ENCODE measurements at places on chromosomes 6 and 20. TPM values are rescaled to one million over a fixed set of nuclear protein-coding genes. Genes with fewer than 3 reads are reported as not detected.

DNA sequence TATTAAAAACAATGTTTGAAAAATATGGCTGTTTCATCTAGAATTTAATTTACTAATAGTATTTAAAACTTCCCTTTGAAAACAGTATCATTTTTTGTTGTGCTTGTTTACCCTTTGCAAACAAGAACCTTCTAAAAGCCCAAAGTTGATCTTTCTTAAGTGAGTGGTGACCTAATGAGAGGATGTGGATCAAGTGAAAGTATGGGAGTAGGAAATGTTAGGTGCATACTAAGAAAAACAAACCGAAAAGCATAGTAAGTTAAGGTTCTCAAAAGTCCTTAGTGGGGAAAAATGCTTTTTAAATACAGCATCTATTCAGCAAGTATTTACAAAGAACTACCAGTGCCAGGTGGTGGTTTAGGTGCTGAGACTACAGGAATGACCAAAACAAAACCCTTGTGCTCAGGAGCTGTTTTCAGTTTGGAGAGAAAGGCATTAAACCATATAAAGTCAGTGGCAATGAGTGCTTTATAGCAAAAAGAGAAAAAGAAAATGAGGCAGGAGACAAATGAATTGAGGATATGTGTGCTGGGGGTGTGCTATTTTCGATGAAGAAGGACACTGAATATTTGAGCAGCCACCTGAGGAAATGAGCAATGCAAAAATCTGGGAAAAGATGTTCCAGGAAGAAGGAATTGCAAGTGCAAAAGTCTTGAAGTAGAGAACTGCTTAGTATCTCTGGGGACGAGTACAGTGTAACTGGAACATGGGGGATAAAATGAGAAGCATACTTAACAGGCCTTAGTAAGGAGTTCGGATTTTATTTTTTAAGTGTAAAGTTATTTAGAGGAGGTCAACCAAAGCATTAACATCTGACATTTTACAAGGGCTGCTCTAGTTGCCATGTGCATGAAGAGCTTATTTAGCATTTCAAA lies 24.0 kb downstream of the RNF146 start:
- no peak overlapping the region for H3K4me3 ChIP-seq
- no peak for DNase-seq
- no peak overlapping the region for H3K27ac ChIP-seq
- no peaks in the 10 kb centered on the region for H3K27me3 ChIP-seq

DNA sequence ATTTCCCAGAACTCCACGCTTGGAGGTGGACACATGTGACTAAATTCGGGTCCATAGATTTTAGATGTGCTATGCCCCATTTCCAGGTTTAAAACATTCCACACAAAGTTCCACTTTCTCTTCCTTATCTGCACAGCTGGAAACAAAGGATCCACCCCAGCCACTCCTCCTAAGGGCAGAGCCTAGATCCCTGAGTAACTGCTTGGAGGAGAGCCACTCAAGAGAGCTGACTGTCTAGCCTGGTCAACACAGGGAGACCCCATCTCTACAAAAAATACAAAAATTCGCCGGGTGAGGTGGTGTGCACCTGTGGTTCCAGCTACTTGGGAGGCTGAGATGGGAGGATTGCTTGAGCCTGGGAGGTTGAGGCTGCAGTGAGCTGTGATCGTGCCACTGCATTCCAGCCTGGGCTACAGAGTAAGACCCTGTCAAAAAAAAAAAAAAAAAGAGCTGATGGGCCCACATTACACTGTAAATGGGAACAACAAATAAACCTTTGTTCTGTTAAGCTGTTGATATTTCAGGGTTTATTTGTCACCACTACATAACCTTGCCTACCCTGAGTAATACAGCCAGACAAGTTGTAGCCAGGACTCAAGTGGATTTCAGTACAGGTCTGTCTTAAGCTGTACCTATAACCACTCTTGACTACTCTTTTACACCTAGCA lies 25.8 kb upstream of the SNRPC start:
- DNase-seq: no peak
- no peaks in the 10 kb centered on the region for H3K36me3 ChIP-seq
- no peaks in the 10 kb centered on the region for H3K27me3 ChIP-seq
- H3K27ac ChIP-seq: no peak overlapping the region
- H3K4me3 ChIP-seq: no peak overlapping the region
- H3K4me1 ChIP-seq: no peaks in the 10 kb centered on the region

GRCh38 chr20:49419785-49420184 lies 62.7 kb downstream of the KCNB1 start:
- peaks cover 8% of the 10 kb centered on the region for H3K27me3 ChIP-seq
- H3K27ac ChIP-seq: no peak overlapping the region
- H3K4me3 ChIP-seq: no peak overlapping the region
- no peaks in the 10 kb centered on the region for H3K4me1 ChIP-seq
- no peaks in the 10 kb centered on the region for H3K36me3 ChIP-seq

GRCh38 chr6:105952326-105952725 lies 133.8 kb upstream of the PRDM1 start:
- H3K27me3 ChIP-seq: no peaks in the 10 kb centered on the region
- no peak overlapping the region for H3K27ac ChIP-seq
- H3K4me1 ChIP-seq: no peaks in the 10 kb centered on the region
- no peaks in the 10 kb centered on the region for H3K36me3 ChIP-seq

- H3K36me3 ChIP-seq: no peaks in the 10 kb centered on the region
- DNase-seq: no peak
- H3K4me1 ChIP-seq: peaks cover 2% of the 10 kb centered on the region
- no peak overlapping the region for H3K27ac ChIP-seq
Observed at GRCh38 chr20:62577490-62577836, 64.8 kb upstream of the SLCO4A1 start.

GRCh38 chr6:32589596-32590449 lies at the start of gene HLA-DRB1:
Gene HLA-DRB1 (minus strand): TSS chr6:32589848. CDS start chr6:32589742, 106 bp downstream.
- H3K27me3 ChIP-seq: no peaks in the 10 kb centered on the region
- DNase-seq: no peak
- no peaks in the 10 kb centered on the region for H3K4me1 ChIP-seq
- no peaks in the 10 kb centered on the region for H3K36me3 ChIP-seq
- H3K27ac ChIP-seq: no peak within 1 kb of the TSS

- no peak overlapping the region for H3K27ac ChIP-seq
- no peaks in the 10 kb centered on the region for H3K27me3 ChIP-seq
- no peak overlapping the region for H3K4me3 ChIP-seq
- H3K36me3 ChIP-seq: no peaks in the 10 kb centered on the region
- no peak for DNase-seq
- no peaks in the 10 kb centered on the region for H3K4me1 ChIP-seq
Observed at GRCh38 chr6:71204741-71205140, 83.9 kb upstream of the OGFRL1 start.

- no peaks in the 10 kb centered on the region for H3K27me3 ChIP-seq
- H3K36me3 ChIP-seq: no peaks in the 10 kb centered on the region
- peak overlapping the region; percentile 1 for H3K27ac ChIP-seq
- peaks cover 14% of the 10 kb centered on the region for H3K4me1 ChIP-seq
Observed at GRCh38 chr6:25369433-25370177, 90.4 kb downstream of the CARMIL1 start.

The CDK19 gene
- 3.8 TPM for polyA plus RNA-seq

The MICB gene
- 18.1 TPM for polyA plus RNA-seq
